NT2/D1 (cell line): ENCODE measurements at places on chromosomes 3 and 15.

- DNase-seq: no peak
Observed at GRCh38 chr3:149152420-149152819, 23.0 kb downstream of the HPS3 start.

- DNase-seq: no peak
Observed at GRCh38 chr15:40974879-40975278, 21.6 kb downstream of the CHAC1 start.

GRCh38 chr3:61980041-61980440 is 393.3 kb downstream of the FEZF2 start:
- no peak for DNase-seq

DNA sequence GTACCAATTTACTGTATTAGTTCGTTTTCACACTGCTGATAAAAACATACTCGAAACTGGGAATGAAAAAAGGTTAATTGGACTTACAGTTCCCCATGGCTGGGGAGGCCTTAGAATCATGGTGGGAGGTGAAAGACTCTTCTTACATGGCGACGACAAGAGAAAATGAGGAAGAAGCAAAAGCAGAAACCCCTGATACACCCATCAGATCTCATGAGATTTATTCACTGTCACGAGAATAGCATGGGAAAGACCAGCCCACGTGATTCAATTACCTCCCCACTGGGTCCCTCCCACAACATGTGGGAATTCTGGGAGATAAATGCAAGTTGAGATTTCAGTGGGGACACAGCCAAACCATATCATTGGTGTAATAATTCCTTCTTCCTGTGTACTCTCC is 69.6 kb downstream of the C3orf20 start:
- no peak for DNase-seq

DNA sequence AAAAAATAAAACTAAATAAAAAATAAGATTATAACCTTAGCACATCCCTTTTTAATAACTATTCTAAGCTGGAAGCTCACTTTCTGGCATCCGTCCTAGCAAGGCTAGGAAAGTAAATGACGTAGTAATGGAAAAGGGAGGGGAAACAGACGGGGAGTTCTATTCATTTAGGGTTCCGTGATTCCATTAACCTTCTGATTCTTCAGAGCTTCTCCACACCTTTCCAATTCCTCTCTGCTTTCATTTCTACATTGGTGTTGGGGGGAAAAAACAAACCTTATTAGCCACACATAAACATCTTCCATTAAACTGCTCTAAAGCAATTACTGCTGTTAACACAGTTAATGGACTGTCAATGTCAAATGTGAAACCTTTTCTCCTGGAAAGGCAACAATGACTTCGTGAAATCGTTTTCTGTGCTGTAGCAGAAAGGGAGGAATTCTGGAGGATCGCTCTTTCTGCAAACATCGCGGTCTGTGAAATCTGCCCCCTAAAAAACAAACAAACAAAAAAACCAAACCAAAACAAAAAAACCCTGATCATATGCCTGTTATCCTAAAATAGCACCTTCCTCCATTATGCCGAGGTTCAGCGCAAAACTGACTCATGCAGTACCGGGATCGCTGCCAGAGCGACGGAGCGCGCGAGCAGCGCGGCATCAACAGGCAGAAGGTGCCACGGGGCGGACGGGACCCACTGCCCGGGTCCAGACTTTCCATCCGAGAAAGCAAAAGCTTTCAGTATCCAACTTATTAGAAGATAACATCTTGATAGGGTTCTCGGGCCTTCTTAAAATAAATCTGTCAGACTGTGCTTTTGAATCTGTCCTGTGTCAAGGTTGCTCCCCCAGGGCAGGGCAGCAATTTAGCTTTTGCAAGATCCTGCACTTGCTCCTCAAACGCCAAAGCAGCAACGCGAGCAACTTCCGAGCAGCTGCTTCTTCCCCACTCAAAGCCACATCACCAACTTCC is 156.2 kb downstream of the FGF12 start:
- DNase-seq: no peak

- DNase-seq: no peak
Observed at GRCh38 chr3:30353711-30354467, 252.5 kb upstream of the TGFBR2 start.

DNA sequence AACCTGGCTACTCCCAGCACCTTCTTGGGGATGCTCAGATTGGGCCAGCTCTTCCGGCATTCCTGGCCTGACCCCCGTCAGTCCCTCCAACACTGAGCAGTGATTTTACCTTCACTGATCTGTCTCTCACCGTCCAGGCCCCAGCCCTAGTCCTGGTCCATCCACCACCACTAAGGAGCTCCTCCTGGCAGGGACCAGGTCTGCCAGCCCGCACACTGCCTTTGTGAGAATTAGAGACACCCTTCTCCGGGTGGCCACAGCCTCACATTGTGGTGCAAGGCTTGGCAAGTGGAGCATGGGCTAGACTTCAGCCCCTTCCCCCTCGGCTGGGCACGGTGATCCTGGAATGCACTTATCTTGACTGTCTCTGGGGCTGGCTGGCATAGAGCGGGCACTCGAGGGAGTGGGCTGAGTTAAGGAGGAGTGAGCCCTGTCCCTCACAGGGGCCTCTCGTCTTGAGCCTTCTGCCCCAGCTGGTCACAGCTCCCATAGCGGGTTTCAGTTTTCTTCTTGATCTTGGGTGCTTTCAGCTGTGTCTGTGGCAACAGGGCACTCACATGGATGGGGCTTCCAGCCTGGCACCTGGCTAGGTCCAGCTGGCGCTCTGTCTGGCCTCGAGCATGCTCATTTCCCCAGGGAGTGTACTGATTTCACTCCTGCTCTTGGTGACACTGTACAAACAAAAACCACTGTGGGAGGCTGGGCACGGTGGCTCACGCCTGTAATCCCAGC is 53.9 kb downstream of the LINGO1 start:
- DNase-seq: no peak

DNA sequence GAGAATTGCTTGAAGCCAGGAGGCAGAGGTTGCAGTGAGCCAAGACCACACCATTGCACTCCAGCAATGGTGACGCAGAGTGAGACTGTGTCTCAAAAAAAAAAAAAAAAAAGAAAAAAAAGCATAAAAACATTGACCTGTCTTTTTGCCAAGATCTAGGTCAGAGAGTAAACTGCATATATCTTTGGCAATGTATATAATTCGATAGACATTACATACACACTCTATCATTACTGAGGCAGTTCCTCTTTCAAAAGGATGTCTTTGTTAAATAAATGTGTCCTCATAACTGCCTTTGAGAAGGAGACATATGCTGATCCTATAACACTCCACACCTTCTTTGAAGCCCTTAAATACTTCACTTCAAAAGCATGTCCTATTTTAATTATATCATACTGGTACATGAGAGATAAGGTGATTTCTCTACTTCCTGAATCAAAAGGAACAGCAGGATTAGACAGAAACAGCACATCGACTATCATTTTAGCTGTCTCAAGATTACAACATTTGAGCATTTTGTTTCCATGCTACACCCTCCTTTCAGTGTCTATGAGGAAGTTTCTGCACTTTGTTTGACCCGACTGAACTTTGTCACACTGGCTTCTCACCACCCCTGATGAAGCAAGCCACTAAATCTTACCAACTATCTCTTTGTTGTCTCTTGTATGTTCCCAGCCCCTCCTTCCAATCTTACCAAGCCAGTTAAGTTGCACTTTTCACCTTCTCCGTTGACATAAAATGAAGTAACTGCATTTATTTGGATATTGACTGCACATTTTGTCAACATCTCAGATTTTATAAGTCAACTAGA is 335.8 kb downstream of the MECOM start:
- no peak for DNase-seq

GRCh38 chr3:24046214-24046613 is 101.1 kb downstream of the NR1D2 start:
- DNase-seq: no peak

- DNase-seq: no peak
Observed at GRCh38 chr3:141444586-141445285, 42.1 kb upstream of the RASA2 start.

GRCh38 chr3:43874731-43875130 is 184.0 kb downstream of the ABHD5 start:
- no peak for DNase-seq

GRCh38 chr15:100383302-100384107 is 41.7 kb upstream of the ADAMTS17 start:
- DNase-seq: no peak

- DNase-seq: no peak
Observed at GRCh38 chr3:113404637-113405036, 36.7 kb downstream of the CFAP44 start.

GRCh38 chr15:35399901-35400300 is 146.1 kb downstream of the DPH6 start:
- no peak for DNase-seq

DNA sequence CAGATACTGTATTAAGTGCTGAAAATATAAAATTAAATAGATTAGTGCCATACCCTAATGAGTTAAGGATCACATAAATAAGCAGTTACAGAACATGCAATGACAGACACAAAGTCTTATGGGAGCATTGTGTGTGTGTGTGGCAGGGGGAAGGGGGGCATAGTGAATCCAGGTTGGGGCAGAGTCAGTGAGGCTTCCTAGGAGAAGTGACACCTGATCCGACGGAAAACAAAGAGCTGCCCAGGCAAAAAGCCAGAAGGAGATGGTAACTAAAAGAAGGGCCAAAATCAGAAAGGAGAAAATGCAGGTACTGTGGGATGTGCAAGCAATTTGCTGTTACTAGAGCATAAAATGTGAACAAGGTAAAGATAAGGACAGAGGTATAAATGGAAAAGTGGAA is 80.1 kb upstream of the CHRM5 start:
- no peak for DNase-seq

DNA sequence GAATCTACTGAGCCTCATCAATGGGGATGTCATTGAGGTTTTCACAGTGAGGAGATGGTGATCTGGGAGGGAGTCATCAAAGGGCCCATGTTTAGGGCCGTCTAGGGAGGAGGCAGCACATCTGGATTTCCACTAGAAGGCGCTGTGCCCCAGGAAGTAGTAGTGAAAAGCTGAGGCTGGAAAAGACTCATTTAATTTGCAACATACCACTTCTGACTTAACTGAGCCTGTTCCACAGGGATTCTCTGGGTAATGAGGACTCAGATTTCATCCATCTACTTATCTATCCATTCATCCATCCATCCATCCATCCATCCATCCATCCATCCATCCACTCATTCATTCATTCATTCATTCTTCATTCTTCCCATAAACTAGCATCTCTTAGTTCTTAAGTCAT is 17.4 kb upstream of the SHF start:
- DNase-seq: no peak

DNA sequence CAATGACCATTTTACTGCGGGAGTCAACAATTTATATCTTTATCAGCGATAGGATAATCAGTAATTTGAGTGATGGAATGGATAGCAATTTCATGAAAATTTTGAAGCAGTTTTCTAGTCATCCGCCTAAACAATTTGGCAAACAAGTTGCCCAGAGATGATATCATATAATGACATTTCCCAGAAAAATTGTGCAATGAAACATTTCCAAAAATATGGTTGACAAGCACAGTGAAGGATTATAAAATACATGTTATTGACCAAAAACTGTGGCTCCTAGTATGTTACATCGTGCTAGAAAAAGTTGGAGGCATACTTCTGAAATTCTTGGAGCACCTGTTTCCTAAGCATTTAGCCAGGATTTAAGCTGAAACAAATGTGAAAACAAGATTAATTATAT is 145.1 kb downstream of the GHSR start:
- no peak for DNase-seq

DNA sequence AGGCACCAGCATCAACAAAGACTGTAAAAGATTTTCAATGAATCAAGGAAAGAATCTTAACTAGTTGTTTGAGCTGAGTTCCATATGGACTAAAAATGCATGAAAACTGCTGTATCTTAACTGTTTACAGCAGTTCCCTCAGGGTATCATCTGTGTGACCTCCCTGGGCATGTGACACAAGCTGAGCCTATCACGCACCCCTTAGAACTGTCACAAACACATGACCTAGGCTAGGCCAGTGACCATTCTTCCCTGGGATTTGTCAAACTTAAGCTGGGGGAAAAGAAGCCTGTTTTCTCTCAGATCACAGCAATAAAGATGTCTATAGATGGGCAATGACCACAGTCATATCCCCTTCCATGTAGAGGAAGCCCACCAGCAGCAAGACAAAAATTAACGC is 35.7 kb downstream of the IGF2BP2 start:
- DNase-seq: no peak

- no peak for DNase-seq
Observed at GRCh38 chr15:88693191-88693590, 54.4 kb downstream of the ISG20 start.

- DNase-seq: no peak
Observed at GRCh38 chr3:188791311-188791710, 380.5 kb upstream of the TPRG1 start.

- no peak for DNase-seq
Observed at GRCh38 chr15:74817370-74817737, 4.7 kb downstream of the LMAN1L start.
